ENCODE measurements at places on chromosomes 12 and 14.
A peak's percentile ranks its signal among the peaks of the same experiment; 100 is the strongest.

DNA sequence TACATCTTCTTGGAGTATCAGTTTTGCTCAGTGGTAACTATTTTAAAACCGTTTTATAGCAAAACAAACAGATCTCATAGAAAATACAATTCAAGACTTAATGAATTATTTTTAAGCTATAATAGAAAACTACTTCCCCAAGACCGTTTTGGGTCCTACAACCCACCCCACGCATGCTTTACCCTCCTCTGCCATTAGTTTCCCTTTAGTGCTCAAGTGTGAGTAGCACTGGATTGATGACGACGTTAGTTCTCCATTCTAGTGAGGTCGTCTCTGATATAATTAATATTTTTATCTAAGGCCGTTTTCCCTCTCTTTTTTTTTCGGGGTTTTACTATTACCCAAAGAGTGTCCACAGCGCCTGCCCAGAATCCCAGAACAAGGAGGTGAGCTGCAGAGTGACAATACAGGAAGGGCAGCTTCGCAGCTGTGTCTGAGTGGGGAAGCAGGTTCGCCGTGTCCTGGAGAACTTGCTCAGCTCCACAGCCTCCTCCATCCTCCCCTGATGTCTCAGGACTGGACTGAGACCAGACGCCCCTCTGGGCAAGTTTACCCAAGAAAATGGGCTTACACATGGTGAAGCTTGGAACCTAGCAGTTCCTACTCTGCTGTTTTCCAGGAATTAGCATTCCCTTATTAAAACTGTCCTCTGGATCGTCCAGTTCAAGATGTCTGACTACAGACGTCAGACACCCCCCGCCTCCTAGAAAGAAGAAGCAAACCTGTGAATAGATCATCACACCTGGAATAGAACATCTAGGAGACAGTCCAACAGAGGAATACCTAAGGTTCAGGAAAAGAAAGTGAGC lies 31.9 kb upstream of the MON2 start:
- peak; percentile 22 for DNase-seq

DNA sequence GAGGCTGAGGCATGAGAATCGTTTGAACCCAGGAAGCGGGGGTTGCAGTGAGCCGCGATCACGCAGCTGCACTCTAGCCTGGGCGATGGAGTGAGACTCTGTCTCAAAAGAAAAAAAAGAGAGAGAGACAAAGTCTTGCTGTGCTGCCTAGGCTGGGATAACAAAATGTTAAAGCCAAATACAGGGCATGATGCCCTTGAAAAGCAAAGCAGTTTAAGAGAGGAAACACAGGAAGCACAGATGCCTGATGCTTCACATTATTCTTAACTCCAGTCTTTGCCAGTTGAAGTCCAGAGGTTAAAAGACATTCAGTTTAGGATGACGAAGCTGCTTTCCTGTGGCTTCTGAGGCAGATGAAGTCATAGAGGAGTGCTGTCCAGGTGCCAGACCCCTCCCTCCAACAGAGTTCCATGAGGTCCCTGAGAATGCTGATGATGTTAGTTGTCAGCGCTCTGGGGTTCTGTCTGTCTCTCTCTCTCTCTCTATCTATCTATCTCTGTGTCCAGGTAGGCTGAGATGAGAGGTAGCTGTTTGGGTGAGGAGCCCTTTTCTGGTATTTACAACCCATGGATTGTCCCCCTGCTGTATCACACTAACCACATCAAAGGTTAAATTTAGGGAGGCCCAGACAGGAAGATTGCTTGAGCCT lies 4.9 kb upstream of the MRPL52 start:
- peak; percentile 96 for DNase-seq

DNA sequence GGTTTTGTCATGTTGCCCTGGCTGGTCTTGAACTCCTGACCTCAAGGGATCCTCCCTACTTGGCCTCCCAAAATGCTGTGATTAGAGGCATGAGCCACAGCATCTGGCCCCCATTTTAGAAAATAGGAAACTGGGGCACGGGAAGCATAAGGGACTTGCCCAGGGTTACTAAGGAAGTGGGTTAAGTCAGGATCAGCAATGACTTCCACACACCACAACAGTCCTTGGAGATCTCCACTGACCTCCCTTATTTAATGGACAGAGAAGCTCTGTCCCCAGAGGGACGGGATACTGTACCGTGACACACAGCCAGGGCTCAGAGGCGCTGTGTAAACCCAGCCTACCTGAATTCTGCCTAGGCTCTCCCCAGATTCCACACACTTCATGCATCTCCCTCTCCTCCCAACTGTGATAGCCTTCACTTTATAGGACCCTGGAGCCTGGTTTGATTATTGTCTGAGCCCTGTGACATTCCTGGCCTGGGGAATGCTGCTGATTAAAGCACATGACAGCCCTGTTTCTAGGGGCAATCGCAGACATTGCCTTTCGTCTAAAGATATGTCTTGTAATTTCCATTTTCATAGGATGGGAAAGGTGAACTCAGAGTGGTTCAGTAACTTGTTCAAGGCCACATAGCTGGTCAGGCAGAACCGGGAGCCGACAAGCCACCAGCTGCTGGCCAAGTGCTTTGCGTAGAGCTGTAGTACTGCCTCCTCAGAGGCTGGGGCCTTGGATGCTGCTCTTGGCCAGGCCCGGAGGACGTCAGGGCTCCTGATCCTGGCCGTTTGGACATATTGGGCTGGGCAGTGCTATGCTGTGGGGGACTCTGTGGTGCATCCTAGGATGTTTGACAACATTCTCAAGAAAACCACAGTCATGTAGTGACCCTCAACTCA lies 20.8 kb downstream of the SERPINA1 start:
- DNase-seq = no peak

DNA sequence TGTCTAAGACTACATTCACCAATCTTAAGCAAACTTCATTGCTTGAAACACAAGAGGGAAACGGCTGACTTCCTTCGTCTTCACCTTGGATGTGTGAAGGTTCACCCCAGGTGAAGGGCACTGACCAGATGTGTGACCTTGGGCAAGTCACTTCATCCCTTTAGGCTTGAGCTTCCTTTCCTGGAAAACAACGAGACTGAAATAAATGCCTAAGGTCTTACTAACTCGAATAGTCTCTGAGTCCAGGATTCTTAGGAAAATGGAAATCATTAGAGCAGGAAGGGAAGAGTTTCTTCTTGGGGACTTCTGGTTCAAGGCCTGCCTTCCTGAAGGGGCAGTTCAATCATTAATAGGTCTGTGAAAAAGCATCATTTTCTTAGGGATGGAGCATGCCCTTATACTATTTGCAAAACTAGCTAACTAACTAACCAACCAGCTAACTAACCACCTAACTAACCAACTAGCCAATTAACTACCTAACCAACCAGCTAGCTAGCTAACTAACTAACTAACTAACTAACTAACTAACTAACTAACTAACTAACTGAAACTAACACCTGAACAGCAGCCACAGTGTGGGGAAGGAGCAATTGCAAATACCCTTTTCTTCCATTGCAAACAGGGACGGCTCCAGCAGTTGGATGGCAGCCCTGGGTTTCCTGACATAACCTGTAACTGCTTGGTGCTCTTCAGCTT lies 31.5 kb upstream of the EMP1 start:
- peak; percentile 42 for DNase-seq

GRCh38 chr14:53103636-53104340 lies 49.3 kb downstream of the DDHD1 start:
- DNase-seq = peak; percentile 19

GRCh38 chr14:72611506-72611905 lies 282.4 kb downstream of the DPF3 start:
- DNase-seq = no peak

DNA sequence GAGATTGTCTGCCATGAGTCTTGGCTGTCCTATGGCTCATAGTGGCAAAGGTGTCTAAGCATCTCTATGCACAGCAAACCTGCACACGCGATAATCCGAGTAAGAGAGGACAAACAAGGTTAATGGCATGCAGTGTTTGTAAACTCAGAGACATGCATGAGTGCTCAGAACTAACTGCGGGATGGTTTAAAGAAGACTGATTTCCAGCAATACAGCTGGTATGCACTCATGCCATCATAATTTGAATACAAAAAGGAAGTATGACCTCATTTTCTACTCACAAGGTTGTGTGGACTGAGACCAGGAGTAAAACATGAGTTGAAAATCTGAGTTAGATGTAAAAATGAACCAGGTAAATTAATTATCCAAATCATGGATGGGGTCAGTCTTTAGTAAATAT lies 16.6 kb upstream of the TCP11L2 start:
- no peak for DNase-seq

- DNase-seq = peak; percentile 67
These were observed 2.8 kb upstream of the MARK3 start for GRCh38 chr14:103382376-103382775.

DNA sequence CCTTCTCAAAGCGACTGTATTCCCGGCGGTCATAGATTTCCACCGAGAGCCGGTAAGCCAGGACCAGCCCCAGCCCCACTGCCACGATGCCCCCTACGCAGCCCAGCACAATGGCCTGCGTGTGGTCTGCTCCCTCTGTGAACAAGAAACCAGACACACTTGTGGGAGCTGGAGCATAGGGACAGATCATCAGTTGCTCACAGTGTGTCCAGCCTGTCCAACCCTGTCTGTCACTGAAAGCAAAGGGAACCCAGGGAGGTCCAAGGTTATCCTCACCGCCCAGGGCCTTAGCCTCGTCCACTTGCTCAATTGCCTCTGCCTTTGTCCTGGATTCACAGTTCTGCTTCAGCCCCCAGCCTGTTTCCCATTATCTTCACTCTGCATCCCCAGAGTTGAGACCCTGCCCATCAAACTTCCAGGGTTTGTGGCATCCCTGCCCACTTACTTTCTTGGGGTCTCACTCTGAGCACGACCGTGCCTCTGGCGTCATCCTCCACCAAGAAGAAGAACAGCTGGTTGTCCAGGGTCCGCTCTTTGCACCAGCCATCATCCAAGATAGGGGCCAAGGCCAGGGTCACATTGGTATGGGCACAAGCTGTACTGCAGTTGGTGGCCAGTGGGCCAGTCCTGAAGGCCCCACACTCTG lies 11.3 kb upstream of the CSAD start:
- no peak for DNase-seq

Measured in common myeloid progenitor, CD34-positive (primary cell).